ENCODE measurements at places on chromosomes 1 and 21.

GRCh38 chr1:200866521-200866920 is 6.3 kb upstream of the GPR25 start:
- no peak for DNase-seq

GRCh38 chr1:116322752-116323405 is 50.2 kb upstream of the ATP1A1 start:
- DNase-seq: no peak

- no peak for DNase-seq
These were observed 400 bp upstream of the TRIM17 start for GRCh38 chr1:228417061-228417460.

DNA sequence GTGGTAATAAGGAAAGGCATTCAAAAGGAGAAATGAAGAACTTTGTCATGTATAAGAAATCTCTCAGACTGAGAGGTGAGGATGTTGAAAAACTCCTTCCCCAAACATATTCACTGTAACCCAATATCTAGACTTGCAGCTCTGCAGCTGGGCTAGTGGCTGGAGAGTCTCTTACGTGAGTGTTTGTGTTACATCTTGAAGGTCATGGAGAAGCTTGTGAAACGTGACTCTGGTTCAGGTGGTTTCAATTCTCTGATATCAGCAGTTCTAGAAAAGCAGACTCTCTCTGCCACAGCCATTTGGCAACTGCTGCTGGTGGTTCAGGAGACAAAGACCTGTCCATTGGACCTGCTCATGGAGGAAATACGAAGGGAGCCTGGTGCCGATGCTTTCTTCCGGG is 55.0 kb upstream of the EPHA8 start:
- no peak for DNase-seq

DNA sequence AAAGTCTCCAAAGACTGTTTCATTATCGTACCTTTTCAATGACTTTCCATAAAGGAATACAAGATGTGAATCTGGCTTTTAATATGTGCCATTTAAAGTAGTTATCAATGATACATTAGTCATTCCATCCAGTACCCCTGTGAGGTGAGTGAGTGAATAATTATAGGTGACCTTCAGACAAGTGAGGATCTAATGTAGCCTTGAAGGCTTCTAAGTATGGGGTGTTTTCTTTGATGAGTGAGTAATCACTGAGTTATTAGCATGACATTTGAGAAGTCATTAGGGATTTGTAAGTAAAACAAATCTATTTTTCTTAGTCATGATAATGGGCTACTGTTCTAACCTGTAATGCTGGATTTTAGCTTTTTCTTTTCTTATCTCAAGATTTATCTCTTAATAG is 831.4 kb downstream of the ADGRL2 start:
- peak; percentile 18 for DNase-seq

DNA sequence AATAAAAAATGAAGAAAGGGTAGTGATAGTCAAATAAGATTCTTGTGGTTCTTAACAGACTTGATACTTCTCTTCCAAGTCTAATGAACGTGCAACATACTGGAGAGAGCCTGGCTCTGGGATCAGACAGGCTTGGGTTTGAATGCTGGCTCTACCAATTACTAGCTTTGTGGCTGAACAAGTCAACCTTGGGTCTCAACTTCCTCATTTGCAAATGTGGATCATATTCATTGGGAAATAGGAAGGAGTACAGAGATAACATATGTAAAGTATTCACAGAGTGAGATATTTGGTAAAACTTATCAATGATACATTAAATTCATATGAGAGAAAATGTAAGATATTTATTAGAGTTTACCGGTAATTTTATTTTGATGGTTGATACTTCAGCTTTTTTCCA is 2.0 kb downstream of the EDEM3 start:
- no peak for DNase-seq

DNA sequence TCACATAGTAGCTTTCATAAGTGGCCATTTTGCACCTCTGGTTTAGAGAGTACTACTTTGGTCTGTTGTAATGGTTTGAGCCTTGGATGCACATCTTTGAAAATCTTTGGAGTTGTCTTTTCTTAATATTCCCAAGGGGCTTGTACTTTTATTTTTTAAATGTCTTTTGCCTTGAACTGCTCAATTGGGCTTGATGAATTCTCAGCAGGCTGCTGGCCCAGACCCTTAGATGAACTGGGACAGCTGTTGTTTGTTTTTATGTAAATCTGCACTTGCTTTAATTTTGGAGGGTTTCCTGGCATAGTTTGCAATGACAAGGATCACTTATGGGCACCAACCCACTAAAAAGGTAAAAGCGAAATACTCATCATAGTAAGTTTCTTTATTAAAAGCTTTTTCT is 24.9 kb downstream of the NGF start:
- DNase-seq: no peak

DNA sequence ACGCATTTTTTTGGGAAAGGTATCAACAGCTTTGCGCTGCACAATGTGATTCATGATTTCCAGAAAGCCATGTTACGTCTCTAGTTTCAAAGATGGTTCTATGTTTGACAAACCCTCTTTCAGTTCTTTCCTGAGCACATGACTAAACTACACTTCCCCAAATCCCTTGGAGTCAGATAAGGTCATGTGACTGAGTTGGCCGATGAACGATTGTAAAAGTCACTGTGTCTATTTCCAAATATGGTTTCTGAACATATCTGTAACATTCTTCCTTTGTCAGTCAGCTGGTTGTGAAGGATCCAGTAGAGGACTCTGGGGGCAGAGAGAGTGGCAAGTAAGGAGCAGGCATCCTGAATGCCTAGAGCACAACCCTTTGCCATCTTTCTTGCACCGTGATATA is 35.4 kb downstream of the TMPRSS15 start:
- DNase-seq: no peak

DNA sequence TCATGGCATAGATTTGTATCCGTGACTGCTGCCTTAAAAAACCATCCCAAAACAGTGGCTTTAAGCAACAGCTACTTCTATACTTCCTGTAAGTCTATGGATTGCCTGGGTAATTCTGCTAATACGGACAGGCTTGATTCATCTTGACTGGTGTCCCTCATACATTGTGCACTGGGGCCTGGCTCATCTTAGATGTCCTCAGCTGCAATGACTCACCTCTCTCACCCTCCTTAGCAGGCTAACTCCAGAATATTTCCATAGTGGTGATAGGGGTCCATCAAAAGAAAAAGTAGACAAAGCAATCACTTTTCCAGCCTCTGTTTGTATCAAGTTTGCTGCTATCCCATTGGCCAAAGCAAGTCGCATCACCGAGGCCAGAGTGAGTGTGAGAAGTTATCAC is 409.1 kb upstream of the KAZN start:
- no peak for DNase-seq

GRCh38 chr1:160164121-160164520 is 12.7 kb downstream of the ATP1A4 start:
- no peak for DNase-seq

GRCh38 chr1:230541306-230541705 is 101.0 kb upstream of the COG2 start:
- no peak for DNase-seq

DNA sequence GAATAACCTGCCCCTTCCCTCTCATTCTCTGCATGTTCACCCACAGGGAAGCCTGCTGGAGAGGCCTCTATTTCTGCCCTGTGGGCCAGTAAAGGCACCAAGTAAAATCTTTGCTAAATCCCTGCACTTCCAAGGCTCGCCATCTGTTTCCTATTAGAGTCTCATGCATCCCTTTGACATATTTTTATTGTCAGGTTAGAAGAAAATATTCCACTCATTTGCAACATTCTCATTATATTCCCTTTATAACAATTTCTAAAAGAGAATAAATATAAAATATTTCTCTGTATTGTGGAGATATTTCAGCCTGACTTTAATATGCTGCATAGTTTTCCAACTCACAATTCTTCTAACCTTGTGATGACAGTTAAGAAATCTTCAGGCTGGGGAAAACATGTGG is 340.4 kb upstream of the VAMP3 start:
- DNase-seq: no peak

- no peak for DNase-seq
These were observed 108.9 kb upstream of the ADAR start for GRCh38 chr1:154716614-154717527.

- DNase-seq: no peak
These were observed 60.1 kb downstream of the PTP4A2 start for GRCh38 chr1:31878058-31878457.

- no peak for DNase-seq
These were observed 152.7 kb upstream of the COL6A1 start for GRCh38 chr21:45828580-45829570.

GRCh38 chr1:8412183-8412831 is 94.4 kb downstream of the SLC45A1 start:
- DNase-seq: no peak

GRCh38 chr1:93607814-93608186 is 73.8 kb downstream of the BCAR3 start:
- DNase-seq: no peak

GRCh38 chr21:40733024-40733397 is 113.9 kb downstream of the DSCAM start:
- DNase-seq: peak; percentile 65

GRCh38 chr21:16840538-16840937 is 672.3 kb upstream of the CXADR start:
- DNase-seq: no peak

DNA sequence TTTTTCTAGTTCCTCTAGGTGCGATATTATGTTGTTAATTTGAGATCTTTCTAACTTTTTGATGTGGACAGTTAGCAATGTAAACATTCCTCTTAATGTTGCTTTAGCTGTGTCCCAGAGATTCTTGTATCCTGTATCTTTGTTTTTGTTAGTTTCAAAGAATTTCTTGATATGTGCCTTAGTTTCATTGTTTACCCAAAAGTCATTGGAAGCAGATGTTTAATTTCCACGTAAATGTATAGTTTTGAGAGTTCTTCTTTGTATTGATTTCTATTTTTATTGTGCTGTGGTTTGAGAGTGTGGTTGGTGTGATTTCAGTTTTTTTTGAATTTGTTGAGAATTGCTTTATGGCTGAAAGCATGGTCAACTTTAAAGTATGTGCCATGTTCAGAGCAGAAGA is 319.4 kb downstream of the PTBP2 start:
- no peak for DNase-seq

DNA sequence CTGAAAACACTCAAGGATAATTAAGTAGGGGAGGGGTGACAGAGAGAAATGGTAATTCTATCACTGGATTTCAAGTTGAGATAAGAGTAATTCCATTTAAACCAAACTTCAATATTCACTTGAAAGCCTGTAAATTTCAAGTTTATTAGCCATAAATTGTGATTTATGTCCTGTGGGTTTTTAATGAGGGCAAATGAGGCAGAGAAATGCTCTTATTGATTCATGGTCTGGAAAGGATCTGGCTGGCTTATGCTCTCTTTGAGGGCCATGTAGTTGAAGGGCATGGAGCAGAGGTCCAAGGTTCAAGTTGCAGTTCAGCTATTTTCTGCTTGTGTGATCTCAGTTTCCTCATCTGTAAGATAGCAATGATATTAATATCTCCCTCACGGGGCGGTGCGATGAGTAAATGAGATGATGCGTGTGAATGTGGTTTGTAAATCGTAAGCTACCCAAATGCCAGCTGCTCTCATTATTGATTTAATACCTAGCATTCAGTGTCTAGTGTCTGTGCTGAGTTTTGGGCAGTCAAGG is 12.3 kb downstream of the OLFML3 start:
- DNase-seq: no peak

DNA sequence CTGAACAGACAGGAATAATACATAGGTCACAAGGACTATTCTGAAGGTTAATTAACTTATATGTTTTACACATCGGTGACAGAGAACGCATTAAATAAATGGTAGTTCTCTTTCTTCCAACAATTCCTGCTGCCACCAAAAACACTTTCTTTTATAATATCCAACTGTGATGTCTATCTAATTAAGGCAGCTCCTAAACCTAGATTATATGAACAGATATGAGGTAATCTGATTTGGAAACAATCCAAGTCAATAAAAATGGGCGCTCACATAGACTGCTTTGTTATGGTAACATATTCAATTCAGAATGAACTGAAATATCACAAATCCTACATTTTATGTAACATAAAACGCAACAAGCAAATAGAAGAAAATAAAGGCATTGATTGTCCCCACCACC is 16.0 kb downstream of the CYYR1 start:
- DNase-seq: no peak

DNA sequence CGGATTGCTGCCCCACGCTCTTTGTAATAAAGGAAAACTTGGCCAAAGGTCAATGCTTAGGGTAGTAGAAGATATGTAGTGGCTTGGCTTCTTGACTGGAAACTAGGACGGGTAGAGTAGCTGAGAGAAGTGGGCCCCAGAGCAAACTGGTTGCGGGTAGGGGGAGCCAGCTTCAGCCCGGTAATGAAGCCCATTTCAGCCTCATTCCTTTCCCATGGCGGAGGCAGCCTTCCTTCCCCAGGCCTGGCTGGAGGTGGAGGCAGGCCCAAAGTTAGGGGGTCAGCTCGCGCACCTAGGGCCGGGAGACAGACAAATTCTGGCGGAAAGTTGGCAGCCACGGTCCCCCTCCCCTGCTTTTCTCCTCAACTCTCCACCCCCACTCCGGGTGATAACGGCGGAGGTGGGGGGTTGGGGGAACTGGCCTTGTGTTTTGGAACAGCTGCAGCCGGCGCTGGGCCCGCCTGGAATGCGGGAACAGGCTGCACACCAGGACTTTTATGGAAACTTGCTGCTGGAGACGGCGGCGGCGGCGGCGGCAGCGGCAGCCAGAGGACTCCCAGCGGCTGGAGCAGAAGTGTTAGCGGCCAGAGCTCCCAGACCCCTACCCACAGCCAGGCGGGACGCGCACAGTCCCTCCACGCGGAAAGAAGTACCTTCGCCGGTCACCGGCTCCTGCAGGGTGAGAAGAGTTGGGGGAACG is at the start of gene NEXN:
Gene NEXN (plus strand): TSS at position 544 of the 700 bp plus-strand sequence. CDS start 27,483 bp downstream, outside the sequence.
- no peak for DNase-seq

DNA sequence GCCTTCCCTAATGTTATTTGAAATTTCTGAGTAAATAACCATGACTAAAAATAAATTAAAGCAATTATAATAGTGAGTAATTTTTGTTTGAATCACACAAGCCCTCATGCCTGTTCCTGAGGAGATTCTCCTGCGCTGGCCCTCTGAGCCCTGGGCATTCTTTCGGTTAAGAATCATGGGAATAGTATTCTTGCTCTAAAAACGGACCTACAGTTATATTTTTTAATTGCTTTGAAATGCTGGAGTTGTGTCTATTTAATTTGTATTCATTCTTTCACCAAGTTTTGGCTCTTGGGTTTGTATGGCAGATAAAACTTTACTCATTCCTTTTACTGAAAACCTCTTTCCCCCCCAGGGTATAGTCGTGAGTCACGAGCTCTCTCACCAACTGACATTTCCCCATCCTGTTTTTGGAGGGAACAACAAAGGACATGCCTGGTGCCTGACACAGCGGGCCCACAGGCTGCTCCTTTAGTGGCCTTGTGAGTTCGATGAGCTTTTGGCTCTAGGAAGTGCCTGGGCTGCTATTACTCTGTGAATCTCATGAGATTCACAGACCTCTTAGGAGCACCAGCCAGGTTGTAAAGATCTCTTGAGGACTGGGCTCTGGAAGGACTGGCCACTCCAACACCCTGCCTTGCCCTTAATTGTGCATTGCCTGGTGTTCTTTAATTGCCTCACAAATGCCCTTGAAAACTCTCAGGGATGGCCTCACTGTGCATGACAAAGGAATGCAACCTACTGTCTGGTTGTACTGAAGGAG is 58.6 kb downstream of the DDR2 start:
- no peak for DNase-seq

- no peak for DNase-seq
These were observed 180.7 kb downstream of the ZNF326 start for GRCh38 chr1:90175490-90176167.
